ENCODE measurements at places on chromosomes 13 and 19.

GRCh38 chr19:7500811-7501450 lies 12.1 kb upstream of the PEX11G start:
- DNase-seq: no peak

DNA sequence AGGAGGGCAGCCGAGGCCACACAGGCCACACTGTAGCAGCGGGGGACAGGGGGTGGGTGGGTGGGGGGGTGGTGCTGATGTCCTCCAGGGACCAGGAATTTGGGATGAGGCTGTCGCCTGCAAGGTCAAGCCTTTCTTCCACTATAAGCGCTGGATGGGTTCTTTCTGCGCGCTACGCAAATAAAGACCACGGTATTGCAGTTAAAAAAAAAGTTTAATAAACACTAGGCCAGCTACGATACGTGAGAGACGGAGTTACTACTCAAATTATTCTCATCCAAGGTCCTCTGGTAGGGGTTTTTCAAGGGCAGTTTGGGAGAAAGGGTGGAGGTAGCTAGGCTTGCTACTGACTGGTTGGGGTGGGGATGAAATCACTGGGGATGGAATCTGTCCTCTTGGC lies 508 bp upstream of the ZNF44 start:
- no peak for DNase-seq

GRCh38 chr13:73961181-73961580 lies 173.0 kb downstream of the KLF12 start:
- DNase-seq: no peak

- DNase-seq: no peak
Measured at GRCh38 chr19:11418094-11418548, 993 bp downstream of the RGL3 start.

GRCh38 chr13:22757530-22758120 lies 423.2 kb upstream of the SGCG start:
- no peak for DNase-seq

All from non-pigmented ciliary epithelial cell (primary cell).